Motor neuron (in vitro differentiated cells): ENCODE measurements at places on chromosomes 5 and 9. TPM values are rescaled to one million over a fixed set of nuclear protein-coding genes. Genes with fewer than 3 reads are reported as not detected.

TSSK1B gene
- not detected in 2 replicates for total RNA-seq

TBC1D9B gene
- 37.7 and 38.6 TPM in 2 replicates for total RNA-seq

DNA sequence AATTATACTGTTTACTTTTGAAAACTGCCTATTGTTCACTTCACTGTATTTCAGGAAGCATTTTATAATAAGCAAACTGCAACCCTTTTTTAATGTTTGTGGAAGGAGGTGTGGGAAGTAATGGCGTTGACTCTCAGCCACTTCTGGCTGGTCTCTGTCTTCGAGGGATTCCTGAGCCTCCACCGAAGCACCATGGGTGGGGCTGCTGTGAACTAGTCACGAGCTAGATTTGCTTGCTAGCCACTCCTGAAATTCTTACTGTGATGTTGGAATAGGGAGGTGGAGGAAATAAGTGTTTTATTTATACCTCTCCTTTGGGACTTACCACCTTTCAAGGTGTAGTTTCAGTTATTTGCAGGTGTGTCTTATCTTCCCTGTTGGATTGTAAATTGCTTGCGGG, 26.8 kb downstream of the PIP5K1B start:
- ATAC-seq: peak; percentile 43

CTXN3 gene
- 11.0 and 11.3 TPM in 2 replicates for total RNA-seq

DNA sequence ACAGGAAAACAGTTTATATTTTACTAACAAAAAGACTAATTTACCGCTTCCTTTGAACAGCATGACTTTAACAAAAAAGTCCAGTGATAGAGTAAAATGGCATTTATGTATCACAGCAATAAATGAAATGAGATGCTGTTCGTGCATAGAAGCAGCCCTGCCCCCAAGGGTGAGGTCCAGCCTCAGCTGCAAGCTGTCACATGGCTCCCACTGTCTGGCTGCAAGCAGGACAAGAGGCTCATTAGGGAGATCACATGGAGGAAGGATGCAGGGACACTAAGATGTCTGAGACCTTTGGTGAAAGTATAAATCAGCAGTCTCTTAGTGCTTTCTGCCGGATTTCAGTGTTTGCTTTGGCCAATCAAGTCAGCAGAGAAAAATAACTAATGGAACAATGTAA, 23.0 kb downstream of the GDNF start:
- ATAC-seq: peak; percentile 100

ZNF366 gene
- total RNA-seq: 0.09 and 0.89 TPM in 2 replicates

ANKDD1B gene
- total RNA-seq: 0.08 and 0.09 TPM in 2 replicates

GRCh38 chr9:33241298-33241697, 1.3 kb downstream of the SPINK4 start:
- ATAC-seq: no peak

- ATAC-seq: peak; percentile 18
Observed at GRCh38 chr5:33829430-33829829, 62.4 kb downstream of the ADAMTS12 start.

GRCh38 chr9:84322828-84323227, 17.7 kb downstream of the SLC28A3 start:
- ATAC-seq: no peak

KLF4 gene
- total RNA-seq: 16.5 and 17.2 TPM in 2 replicates

DNA sequence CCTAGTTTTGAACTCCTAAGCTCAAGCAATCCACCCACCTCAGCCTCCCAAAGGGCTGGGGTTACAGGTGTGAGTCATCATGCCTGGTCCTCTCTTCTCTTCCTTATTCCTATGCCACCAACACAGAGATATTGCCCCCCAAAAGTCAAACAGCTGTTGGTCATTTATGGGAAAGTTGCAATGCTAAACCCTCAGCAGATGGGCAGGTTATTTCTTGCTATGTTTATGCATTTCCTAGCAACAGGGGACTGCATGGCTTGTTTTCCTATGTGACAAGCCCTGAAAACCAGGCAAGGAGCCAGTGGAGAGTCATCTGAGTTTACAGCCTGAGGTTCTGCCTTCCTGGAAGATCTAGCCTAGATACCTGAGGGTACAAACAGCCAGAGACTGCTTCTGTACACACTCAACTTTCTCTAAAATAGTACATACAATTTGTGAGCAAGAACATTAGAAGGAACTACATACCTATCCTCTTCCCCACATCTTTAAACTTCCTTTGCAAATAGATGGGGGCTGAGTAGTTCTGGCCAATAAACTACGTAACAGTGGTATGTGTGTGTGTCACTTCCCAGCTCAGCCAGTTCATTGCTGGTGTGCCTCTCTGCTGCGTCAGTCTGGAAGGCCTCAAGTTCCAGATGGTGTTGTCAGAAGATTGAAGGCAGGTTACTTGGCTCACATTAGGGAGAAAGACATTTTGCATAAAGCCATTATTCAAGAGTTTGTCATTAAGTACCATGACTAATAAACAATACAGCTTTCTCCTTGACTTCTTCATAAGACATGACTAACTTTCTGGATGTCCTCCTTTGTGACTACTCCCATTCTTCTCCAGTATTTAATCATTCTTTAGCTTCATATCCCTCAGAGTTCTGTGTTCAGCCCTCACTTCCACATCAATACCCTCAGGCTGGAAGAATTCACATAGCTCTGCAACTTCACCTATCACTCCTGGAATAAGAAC, 65.3 kb downstream of the CSNK1A1 start:
- peak; percentile 64 for ATAC-seq

CCL27 gene
- total RNA-seq: 2.0 and 2.4 TPM in 2 replicates

CAMK4 gene
- 0.19 and 0.24 TPM in 2 replicates for total RNA-seq

DMRT1 gene
- total RNA-seq: 0.15 TPM in 1 of 2 replicates, not detected in the other

GRCh38 chr5:4929092-4929655, 211.0 kb upstream of the ADAMTS16 start:
- ATAC-seq: peak; percentile 81

EGFLAM gene
- total RNA-seq: 30.2 and 36.7 TPM in 2 replicates

DNA sequence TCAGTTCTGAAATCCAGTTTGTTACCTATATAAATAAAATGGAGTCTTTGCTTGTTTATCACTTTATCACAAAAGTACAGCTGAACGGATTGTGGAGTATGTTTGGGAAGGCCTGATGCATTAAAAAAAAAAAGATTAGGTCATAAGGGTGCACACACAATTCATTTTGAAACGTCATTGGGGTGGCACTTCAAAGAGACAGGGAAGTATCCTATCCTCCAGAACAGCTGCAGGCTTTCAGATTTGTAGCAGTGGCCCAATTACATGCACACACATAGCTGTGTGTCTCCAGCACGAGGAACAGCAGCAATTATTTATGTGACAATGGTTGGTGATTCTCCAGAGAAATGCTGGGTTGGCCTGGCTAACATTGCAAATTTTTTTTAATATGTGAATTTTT, 46.8 kb upstream of the FER start:
- peak; percentile 88 for ATAC-seq

- ATAC-seq: no peak
Observed at GRCh38 chr9:113803811-113804589, 72.1 kb upstream of the ZNF618 start.

HAVCR2 gene
- 0.98 and 1.3 TPM in 2 replicates for total RNA-seq

GRCh38 chr5:124878583-124879342, 132.3 kb upstream of the ZNF608 start:
- ATAC-seq: no peak

- no peak for ATAC-seq
Observed at GRCh38 chr9:133976887-133977286, 15.2 kb downstream of the VAV2 start.

- no peak for ATAC-seq
Observed at GRCh38 chr5:113421693-113422092, 13.1 kb downstream of the TSSK1B start.

FST gene
- total RNA-seq: 0.36 and 0.41 TPM in 2 replicates

- peak; percentile 87 for ATAC-seq
Observed at GRCh38 chr9:121362813-121363621, 7.0 kb downstream of the STOM start.

DNA sequence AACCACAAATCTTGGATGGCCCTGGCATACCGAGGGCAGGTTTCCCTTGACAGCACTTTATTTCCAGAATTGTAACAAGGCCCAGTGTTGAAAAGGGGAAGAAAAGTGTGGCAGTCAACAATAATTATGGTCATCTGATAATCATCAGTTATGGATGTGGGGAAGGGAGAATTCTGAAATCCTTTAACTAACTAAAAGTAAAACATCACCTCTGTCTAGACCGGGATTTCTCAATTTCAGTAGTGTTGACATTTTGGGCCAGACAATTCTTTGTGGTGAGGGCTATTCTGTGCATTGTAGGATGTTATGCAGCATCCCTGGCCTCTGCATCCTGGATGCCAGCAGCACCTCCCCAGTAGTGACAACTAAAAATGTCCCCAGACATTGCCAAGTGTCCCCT, 140.4 kb downstream of the PSAT1 start:
- ATAC-seq: no peak

PCA3 gene
- 2.8 and 7.5 TPM in 2 replicates for total RNA-seq

IL13 gene
- total RNA-seq: 0.25 TPM in 1 of 2 replicates, not detected in the other

- ATAC-seq: no peak
Observed at GRCh38 chr5:167096816-167097215, 1194.6 kb upstream of the WWC1 start.

LIX1 gene
- 0.58 and 0.62 TPM in 2 replicates for total RNA-seq

NOTCH1 gene
- total RNA-seq: 16.6 and 17.4 TPM in 2 replicates

- no peak for ATAC-seq
Observed at GRCh38 chr5:174535669-174536068, 188.7 kb upstream of the MSX2 start.

- ATAC-seq: no peak
Observed at GRCh38 chr5:169280286-169280685, 20.7 kb downstream of the SLIT3 start.

CEP120 gene
- 15.3 and 17.2 TPM in 2 replicates for total RNA-seq

FAM221B gene
- total RNA-seq: 0.20 and 0.27 TPM in 2 replicates

- ATAC-seq: peak; percentile 73
Observed at GRCh38 chr5:58670582-58670981, 87.7 kb downstream of the RAB3C start.

- ATAC-seq: no peak
Observed at GRCh38 chr9:127253446-127253845, 11.1 kb upstream of the GARNL3 start.

ECM2 gene
- total RNA-seq: 7.8 and 11.9 TPM in 2 replicates

GRCh38 chr5:34604119-34604675, 51.9 kb upstream of the RAI14 start:
- ATAC-seq: no peak

GRCh38 chr9:16410601-16411280, 459.7 kb downstream of the BNC2 start:
- peak; percentile 41 for ATAC-seq

RBM18 gene
- total RNA-seq: 15.9 and 17.6 TPM in 2 replicates

- no peak for ATAC-seq
Observed at GRCh38 chr9:10855847-10856246, 243.0 kb upstream of the PTPRD start.

- ATAC-seq: peak; percentile 75
Observed at GRCh38 chr5:128674837-128675446, 136.9 kb upstream of the FBN2 start.

- ATAC-seq: no peak
Observed at GRCh38 chr5:143311955-143312354, 91.5 kb downstream of the NR3C1 start.

DNA sequence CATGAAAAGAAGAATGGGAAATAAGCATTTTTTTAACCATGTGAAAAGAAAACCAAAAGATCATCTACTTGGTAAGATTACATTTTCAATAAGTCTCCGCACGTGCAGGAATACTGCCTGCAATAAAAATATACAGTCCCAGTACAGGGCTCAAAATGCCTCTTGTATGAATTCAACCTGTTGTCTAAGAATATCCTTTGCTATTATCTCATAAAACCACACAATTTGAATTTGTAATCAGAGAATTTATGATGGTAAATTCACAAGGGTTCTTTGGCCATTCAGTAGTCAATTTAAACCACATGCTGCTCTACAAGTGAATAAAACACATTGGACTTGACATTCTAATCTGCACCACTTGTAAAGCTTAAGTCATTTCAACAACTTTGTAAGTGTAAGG, 46.6 kb downstream of the ST8SIA4 start:
- ATAC-seq: no peak

DNA sequence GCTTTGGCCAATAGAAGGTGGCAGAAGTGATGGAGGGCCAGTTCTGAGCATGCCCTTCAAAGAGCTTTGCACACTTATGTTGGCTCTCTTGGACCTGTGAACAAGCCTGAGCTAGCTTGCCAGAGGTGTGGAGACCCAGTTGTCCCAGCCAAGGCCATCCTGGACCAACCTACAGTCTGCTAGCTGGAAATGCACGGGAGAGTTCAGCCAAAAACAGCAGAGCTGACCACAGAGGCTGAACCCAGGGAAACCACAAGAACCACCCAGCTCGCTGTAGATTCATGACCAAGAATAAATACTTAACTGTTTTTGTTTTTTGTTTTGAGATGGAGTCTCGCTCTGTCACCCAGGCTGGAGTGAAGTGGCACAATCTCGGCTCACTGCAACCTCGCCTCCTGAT, 65.4 kb upstream of the HAND1 start:
- ATAC-seq: no peak

DNA sequence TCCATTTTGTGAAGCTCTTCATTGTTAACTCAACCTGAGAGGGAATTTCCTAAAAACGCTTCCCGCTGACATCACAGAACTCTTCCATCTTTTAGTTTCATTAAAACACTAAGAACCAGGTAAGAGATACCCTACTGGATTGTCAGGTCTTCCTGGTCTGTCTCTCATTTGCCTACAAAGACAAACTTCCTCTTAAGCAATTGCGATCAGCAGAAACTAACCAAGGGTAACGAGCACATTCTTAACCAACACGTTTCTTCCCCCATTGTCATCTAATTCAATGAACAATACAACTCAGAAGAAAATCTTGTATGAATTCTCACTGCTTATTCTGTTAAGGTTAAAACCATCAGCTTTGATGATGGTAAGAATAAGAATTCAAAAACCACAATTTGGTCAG, 6.6 kb downstream of the FBXW11 start:
- ATAC-seq: no peak
